ENCODE measurements at places on chromosomes 12 and 14.
A peak's percentile ranks its signal among the peaks of the same experiment; 100 is the strongest.

DNA sequence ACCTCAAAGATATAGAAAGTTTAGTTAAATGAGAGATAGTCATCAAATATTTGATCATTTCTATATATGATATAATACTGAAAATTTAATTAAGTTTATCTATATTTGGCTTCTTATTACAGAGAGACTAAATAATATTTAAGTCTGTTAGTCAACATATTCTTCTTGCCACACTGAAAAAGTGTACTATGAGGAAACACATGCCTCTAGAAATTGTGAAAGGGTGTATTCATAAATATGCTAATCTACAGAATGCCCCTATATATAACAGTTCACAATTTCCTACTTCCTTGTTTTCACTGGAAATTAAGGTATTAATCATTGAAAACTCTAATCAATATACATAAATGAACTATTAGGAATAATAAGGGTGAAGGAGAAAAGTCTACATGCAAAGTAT is 31.4 kb upstream of the ETV6 start:
- DNase-seq: no peak

GRCh38 chr12:7679251-7680045 is 13.7 kb upstream of the APOBEC1 start:
- DNase-seq: no peak

DNA sequence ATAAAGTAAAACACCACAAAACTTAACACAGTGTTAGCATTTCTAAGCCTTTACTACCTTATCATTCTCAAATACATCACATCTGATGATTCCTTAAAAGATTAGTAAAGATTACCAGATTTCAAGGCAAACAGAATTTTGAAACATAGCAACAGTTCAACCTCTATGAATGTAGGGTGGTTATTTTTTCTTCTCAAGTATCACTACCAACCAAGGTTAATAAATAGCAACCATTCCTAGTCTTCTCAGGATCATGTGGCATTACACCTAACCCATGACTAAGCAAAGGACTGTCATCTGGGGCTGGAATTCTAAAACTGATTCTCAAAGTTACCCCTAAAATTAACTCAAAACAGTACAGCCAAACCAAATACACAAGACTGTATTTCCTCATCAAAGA is 39.4 kb upstream of the CSRNP2 start:
- no peak for DNase-seq

DNA sequence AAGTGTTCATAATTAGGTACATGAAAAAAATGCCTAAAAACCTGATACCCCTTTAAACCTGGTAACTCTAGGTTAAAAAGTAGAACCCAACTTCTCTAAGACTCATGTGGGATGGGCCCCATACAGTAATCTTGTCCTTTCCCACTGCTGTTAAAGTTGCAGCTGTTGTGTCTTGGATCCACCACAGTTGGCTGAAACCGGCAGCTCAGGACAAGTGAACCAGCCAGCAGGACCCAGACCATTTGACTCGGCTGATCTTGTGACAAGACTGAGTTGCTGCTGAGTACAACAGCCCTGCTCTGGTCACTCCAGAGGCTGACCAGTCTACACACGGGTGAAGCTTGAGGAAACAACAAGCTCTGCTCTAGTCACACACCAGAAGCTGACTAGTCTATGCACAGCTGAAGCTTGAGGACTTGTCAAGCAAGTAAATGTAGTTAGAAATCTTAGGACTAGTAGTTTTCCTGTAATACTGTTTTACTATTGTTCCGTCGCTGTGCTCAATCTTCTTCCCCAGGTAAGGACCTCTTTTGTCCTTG is 60.6 kb downstream of the DHRS2 start:
- DNase-seq: no peak

DNA sequence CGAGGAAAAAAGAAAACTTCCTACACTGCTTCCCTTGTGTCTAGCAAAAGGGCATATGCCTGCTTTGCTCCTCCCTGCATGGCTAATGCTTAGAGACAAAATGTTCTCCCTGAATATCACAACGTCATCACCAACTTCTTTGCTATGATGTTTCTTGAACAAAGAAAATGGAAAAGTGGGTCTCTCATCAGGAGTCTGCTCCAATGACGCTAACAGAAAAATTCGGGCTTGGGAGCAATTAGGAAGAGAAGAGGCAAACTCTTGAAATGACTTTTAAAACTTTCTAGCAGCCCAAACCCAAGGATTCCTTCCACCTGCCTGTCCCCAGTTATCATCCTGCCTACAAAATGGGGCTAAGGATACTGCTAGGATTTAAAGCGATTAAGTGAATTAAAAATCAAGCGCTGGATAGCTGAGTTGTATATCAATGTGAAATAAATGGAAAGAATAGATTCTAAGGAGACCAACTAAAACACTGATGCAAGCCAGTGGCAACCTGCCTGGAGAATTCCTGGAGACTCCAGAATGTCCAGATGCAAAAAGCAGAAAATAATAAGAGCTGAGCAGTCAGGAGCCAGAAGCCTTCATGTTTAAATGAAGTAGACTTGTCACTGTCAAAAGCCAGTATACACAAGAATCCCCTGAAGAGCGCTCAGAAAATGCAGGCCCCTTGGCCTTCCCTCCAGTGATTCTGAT is 183.8 kb downstream of the DPF3 start:
- DNase-seq: no peak

- no peak for DNase-seq
Observed at GRCh38 chr14:75277815-75278421, 710 bp upstream of the FOS start.

DNA sequence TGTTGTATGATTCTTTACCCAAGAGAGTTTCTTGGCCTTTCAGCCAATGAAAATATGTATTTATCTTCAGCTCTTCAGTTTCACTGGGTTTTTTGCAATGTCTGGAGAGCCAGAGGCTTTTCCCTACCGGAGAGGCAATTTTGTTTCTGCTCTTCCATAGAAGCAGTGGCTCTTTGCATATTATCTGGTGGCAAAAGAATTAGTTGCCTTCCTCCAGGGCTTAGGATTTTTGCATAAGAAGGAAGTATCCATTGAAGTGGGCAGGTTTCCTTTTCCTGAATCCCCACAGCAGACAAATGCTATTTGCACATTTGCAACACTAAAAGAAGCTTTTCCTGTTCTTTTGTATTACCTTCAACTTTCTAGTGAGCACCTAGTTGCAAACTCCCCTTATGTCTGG is 75.2 kb downstream of the NTS start:
- DNase-seq: no peak

DNA sequence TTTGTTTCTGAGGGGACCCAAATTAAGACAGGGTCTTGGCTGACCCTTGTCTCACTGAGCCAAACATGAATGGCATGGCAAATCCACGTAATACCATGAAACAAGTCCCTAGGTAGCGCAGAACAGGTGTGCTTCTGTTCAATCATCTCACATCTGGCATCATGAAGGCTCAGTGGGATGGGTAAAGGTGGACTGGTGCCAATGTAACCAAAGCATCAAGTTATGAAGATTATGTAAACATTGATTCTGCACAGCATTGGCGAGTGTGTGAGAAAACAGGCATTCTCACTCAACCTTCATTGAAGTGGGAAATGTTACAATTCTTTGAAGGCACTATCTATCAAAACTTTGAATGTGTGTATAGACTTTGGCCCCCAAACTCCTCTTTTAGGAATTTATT is 41.9 kb downstream of the PTGER2 start:
- DNase-seq: no peak

GRCh38 chr12:108630481-108631207 is 3.0 kb downstream of the SELPLG start:
- DNase-seq: peak; percentile 5

GRCh38 chr14:90425373-90425879 is 28.6 kb downstream of the CALM1 start:
- no peak for DNase-seq

GRCh38 chr14:91885839-91886238 is 18.5 kb upstream of the TC2N start:
- DNase-seq: no peak

DNA sequence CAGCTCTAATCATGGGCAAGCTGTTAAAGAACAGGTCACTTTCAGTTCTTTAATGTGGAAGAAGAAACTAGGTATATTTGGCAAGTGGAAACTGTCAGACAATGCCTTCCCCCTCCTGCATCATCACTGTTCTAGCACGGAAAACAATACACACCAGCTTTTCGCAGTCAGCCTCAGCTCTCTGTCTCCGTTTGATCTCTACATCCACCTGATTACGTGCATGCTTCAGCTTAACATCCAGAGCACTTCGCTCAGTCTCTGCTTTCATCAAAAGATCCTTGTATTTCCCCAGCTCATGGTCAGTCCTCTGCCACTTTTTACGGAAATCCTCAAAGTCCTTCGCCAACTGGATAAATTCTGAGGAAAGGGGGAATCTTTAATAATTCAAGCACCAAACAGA is 19.0 kb downstream of the RACGAP1 start:
- no peak for DNase-seq

DNA sequence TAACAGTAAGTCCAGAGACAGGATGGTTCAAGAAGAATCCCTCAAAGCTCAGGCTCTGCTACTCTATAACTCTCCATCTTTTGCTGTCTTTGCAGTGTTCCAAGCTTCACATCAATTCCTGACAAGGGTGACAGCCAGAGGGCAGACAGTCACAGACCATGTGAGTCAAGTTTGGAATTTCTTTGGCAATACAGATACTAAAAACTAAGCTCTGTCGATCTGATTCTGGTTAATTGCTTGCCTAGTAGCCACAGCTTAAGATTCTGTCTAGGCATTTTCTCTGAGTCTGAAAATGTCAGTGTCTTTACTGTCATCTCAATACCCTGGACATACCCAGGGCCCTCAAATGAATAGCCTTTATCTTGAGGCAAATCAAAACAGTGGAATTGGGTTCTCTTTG is 153.7 kb downstream of the CEP128 start:
- no peak for DNase-seq

GRCh38 chr12:131603939-131604795 is 106.7 kb upstream of the SFSWAP start:
- DNase-seq: no peak

- no peak for DNase-seq
Observed at GRCh38 chr12:128425666-128426331, 158.8 kb downstream of the TMEM132C start.

GRCh38 chr14:52363961-52364360 is 49.8 kb downstream of the PTGER2 start:
- DNase-seq: no peak

- no peak for DNase-seq
Observed at GRCh38 chr12:94244165-94245133, 96.1 kb downstream of the PLXNC1 start.

- DNase-seq: no peak
Observed at GRCh38 chr12:90991952-90992465, 12.8 kb downstream of the EPYC start.

- no peak for DNase-seq
Observed at GRCh38 chr12:6582196-6582595, 14.1 kb upstream of the NOP2 start.

DNA sequence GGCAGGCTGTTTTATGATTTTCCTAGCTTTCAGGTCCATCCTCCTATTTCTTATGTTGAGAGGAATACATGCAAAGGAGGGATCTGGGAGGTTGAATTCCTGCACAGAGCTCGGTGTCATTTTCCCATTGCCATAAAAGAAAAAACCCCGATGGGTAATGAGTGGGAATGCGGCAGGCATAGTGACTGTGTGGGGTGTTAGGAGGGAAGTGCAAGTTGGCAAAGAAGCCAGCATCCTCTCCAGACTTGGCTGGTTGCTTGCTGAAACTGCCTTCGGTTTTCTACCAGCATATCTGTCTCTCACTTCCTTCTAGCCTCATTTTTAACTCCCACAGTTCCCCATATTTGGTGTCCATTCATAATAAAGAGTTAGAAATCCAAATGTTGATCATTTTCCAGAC is 1046.1 kb downstream of the SLC6A15 start:
- DNase-seq: no peak

DNA sequence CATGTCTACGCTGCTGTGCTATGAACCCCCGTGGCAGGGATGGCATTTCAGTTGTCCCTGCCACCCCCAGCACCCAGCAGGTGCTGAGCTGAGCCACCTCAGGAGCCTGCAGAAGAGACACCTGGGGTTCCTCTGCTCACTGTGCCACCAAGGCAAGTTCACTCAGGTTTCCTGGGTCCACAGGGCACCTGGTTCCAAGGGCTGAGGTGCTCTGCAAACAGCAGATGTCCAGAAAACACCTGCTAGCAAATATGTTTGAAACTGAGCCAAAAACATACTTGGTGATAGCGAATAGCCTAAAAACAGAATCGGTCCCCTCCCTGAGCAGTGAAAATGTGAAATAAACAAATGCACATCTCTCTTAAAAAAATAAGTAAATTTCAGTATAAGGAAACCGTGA is 35.6 kb upstream of the GPR68 start:
- DNase-seq: no peak

- no peak for DNase-seq
Observed at GRCh38 chr12:51496895-51497294, 72.3 kb downstream of the SLC4A8 start.
